ENCODE measurements at places on chromosomes 4 and X. TPM values are rescaled to one million over a fixed set of nuclear protein-coding genes. Genes with fewer than 3 reads are reported as not detected.

Gene PDGFC
- 3.1 TPM for total RNA-seq

Gene MCF2
- 0.07 TPM for total RNA-seq

Gene DCAF4L1
- 0.19 TPM for total RNA-seq

Gene CXXC4
- total RNA-seq = not detected

Gene KLB
- 0.08 TPM for total RNA-seq

Gene PLAC8
- 0.55 TPM for total RNA-seq

Gene DRP2
- 0.13 TPM for total RNA-seq

Gene RFC1
- total RNA-seq = 16.5 TPM

Gene F9
- not detected for total RNA-seq

Gene NPY1R
- 0.19 TPM for total RNA-seq

Gene FAT1
- 152 TPM for total RNA-seq

Gene TMEM35A
- total RNA-seq = not detected

Gene STK32B
- total RNA-seq = 14.9 TPM

Gene PCDH11X
- total RNA-seq = not detected

Gene ADRA2C
- total RNA-seq = 11.9 TPM
